ENCODE measurements at places on chromosomes 7 and 10. TPM values are rescaled to one million over a fixed set of nuclear protein-coding genes. Genes with fewer than 3 reads are reported as not detected.

The ZNF488 gene
- total RNA-seq: 1.2 TPM

DNA sequence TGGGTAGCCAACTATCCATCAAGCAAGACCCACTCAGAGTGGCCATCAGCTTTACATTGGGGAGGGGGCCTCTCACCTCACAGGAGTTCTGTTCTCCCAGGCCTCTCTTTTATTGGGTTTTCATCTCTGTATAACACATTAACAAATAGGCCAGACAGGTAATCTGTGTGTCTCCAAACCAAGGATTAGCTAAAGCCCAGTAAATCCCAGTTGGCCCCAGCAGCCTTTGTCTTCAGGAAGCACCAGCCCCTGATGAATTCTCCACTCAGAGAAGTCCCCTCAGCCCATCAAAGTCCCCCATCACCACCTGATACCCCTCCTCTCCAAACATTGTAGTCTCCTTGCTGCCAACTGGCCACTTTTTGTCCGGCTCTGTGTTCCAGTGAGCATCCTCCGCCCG lies 16.9 kb upstream of the SLF2 start:
- no peak for DNase-seq

DNA sequence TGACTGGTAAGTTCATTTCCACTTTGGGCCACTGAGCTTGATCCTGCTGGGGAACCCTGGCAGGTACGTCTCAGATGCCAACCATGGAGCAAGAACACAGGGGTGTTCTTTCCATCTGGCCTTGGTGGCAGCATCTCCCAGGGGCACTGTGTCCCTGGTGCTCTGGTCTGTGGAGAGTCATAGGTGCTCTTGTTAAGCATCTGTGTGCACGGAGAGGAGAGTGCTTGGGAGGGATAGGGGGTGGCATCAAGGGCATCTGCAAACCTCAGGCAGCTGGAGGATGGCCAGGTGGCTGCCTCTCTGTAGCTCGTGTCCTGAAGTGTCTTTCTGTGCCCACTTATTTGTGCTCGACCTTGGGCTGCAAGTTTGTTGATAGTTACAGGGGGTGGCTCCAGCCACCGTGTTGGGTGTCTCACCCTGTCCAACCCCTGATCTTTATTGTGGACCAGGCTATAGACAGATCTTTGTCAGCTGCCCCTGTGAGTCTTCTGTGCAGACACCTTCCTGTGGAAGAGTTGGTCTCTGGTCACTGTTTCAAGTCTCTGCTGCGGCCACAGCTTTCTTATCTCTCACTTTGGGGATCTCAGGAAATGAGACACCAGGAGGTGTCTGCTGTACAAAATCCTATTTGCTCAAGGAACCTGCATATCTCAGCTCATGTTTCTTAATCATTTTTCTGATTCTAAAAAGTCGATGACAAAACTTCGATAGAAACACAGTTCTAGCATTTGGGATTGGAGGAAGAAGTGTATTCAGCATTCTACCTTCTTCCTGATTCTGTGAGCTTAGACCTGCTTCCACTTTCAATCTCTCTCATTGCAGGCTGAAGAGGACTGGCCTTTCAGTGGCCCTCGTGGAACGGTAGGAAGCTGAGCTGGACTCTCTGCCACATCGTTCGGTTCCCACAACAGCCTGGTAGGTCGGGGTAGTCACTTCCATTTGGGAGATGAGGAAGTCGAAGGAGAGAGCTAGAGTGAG lies 17.2 kb upstream of the GIMAP8 start:
- peak; percentile 66 for DNase-seq

- DNase-seq: no peak
Measured at GRCh38 chr10:58026036-58026435, 241.7 kb downstream of the IPMK start.

The FAM25G gene
- total RNA-seq: not detected

DNA sequence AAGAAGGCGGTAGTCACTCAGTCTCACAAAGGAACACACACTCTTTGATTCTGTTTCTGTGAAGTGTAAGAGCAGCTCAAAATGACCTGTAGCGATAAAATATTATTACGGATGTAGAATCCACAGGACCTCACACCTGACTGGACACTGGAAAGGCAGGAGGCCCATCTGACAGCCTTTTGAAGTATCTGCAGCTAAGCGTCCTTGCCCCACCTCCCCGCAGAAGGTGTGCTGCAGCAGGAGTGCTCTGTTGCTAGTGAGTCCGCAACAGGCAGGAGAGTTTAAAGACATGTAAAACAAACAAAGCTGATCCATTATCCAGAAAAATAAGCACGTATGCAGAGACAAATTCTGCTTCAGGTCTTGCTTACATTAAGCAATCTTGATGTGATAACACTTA lies 355.5 kb downstream of the GPR158 start:
- no peak for DNase-seq

All from muscle of leg (tissue), 16 donors.